ENCODE measurements at places on chromosomes 13 and 19. TPM values are rescaled to one million over a fixed set of nuclear protein-coding genes. Genes with fewer than 3 reads are reported as not detected.

The NLRP7 gene
- not detected for total RNA-seq

The WDR87 gene
- not detected for total RNA-seq

DNA sequence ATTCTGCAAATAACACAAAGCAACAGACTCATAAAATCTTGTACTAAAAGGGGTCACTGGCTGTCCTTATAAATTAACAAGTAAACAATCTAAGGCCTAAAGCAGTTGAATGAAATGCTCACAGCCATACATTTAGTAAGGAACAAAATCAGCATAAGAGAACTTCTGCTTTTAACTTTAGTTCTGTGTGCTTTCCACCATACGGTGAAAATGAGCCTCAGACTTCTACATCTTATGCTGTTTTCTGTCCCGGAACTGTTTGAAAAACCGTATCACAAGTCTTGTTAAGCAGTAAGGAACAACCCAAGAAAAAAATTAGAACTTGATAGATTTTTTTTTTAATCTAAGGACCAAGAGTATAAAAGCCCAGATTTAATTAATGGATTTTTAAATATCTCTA, 549.1 kb upstream of the MIR17HG start:
- H3K27me3 ChIP-seq: no peaks in the 10 kb centered on the region
- no peaks in the 10 kb centered on the region for H3K4me1 ChIP-seq
- no peaks in the 10 kb centered on the region for H3K36me3 ChIP-seq
- no peak overlapping the region for H3K27ac ChIP-seq
- H3K4me3 ChIP-seq: no peak overlapping the region
- DNase-seq: no peak

GRCh38 chr19:15779756-15780476, 7.5 kb upstream of the OR10H5 start:
- H3K27ac ChIP-seq: no peak overlapping the region
- no peak for DNase-seq
- peaks cover 3% of the 10 kb centered on the region for H3K4me1 ChIP-seq
- H3K4me3 ChIP-seq: no peak overlapping the region

Data from CD4-positive, alpha-beta T cell (primary cell).